Left ventricle myocardium inferior (tissue), 1 donor: ENCODE measurements at places on chromosomes 6 and 20. TPM values are rescaled to one million over a fixed set of nuclear protein-coding genes. Genes with fewer than 3 reads are reported as not detected.
A peak's percentile ranks its signal among the peaks of the same experiment; 100 is the strongest.

Gene LY6G5B
- 4.4 TPM for total RNA-seq

DNA sequence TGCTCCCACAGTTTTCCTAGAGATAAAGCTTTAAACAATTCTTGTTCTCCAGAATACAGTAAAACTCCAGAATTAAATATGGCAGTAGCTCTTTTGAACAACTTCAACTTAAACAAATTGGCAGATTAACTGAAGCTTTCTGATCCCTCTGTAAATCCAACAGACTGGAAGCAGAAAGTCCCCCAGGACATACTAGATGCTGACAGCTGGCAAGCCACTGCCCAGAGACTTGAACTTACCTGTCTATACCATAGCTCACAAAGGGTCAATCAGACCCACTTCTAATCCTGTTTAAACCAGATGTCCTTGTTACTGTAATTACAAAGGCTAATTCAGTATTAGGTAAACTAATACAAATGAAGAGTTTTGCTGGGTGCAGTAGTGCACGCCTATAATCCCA is 12.3 kb downstream of the GPLD1 start:
- no peak overlapping the region for H3K27ac ChIP-seq
- H3K4me3 ChIP-seq = no peak overlapping the region
- H3K4me1 ChIP-seq = peaks cover 7% of the 10 kb centered on the region

Gene SHLD1
- total RNA-seq = 5.7 TPM

Gene C6orf118
- not detected for total RNA-seq

Gene CLPSL2
- total RNA-seq = not detected

DNA sequence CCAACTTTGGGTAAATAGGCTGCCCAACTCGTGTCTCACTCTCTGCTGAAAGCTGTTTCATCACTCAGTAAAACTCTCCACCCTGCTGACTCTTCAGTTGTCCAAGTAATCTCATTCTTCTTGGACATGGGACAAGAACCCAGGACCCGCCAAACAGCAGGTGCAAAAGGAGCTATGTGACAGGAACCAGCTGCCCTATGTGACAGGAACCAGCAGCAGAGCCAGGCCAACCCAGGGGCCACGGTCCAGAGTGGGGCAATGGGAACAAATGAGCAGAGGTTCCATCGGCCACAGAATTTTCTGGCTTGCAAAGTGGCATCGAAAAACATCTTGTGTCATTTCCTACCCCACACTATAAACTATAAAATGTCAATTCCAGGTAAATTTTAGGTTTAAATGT is 56.5 kb downstream of the MOXD1 start:
- no peaks in the 10 kb centered on the region for H3K36me3 ChIP-seq
- no peaks in the 10 kb centered on the region for H3K27me3 ChIP-seq
- DNase-seq = no peak
- no peak overlapping the region for H3K27ac ChIP-seq

GRCh38 chr6:69719602-69720193 is 77.1 kb downstream of the LMBRD1 start:
- no peak overlapping the region for H3K4me3 ChIP-seq
- H3K36me3 ChIP-seq = peaks cover 45% of the 10 kb centered on the region
- no peaks in the 10 kb centered on the region for H3K27me3 ChIP-seq
- no peak overlapping the region for H3K27ac ChIP-seq
- no peak for DNase-seq

Gene NFATC2
- total RNA-seq = 4.2 TPM

DNA sequence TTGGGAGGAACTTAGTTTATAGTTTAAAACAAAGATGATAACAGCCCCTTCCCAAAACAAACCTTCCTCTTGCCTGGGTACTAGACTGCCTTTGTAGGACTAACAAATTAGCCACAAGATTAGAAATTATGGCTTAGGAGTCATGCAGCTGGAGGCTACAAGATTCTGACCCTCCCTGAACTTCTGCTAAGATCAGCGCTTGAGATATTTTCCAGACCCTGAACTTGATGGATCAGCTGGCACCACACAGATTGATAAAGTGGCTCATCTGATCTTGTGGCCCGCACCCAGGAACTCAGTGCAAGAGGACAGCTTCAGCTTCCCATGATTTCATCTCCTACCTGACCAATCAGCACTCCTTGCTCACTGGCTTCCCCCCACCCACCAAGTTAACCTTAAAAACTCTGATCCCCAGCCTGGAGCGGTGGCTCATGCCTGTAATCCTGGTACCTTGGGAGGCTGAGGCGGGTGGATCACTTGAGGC is 5.9 kb upstream of the SERINC3 start:
- H3K27me3 ChIP-seq = no peaks in the 10 kb centered on the region
- H3K4me1 ChIP-seq = peaks cover 16% of the 10 kb centered on the region
- no peak overlapping the region for H3K4me3 ChIP-seq
- no peak for DNase-seq
- no peak overlapping the region for H3K27ac ChIP-seq
- H3K36me3 ChIP-seq = no peaks in the 10 kb centered on the region

Gene RAB44
- 0.05 TPM for total RNA-seq

Gene EYA2
- total RNA-seq = 0.63 TPM

- no peaks in the 10 kb centered on the region for H3K27me3 ChIP-seq
- no peak overlapping the region for H3K27ac ChIP-seq
- peaks cover 1% of the 10 kb centered on the region for H3K4me1 ChIP-seq
- no peak overlapping the region for H3K4me3 ChIP-seq
These were observed 10.6 kb upstream of the NXT1 start for GRCh38 chr20:23339986-23340385.

Gene NKAPL
- total RNA-seq = 4.5 TPM

DNA sequence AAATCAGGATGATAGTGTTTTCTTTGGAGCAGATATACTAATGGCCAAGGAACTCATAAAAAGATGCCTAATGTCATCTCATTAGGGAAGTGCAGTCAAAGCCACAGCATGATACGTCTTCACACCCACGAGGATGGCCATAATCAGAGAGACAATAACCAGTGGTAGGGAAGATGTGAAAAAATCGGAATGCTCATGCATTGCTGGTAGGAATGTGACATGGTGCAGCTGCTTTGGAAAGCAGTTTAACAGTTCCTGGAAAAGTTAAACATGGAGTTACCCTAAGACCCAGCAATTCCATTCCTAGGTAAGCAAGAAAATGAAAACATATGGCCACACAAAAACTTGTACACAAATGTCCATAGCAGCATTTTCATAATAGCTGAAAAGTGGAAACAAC is 29.9 kb downstream of the BCAS1 start:
- no peak overlapping the region for H3K4me3 ChIP-seq
- peaks cover 36% of the 10 kb centered on the region for H3K27me3 ChIP-seq
- no peaks in the 10 kb centered on the region for H3K36me3 ChIP-seq
- peaks cover 4% of the 10 kb centered on the region for H3K4me1 ChIP-seq

Gene HLA-DOA
- total RNA-seq = 1.8 TPM

Gene PGC
- total RNA-seq = not detected

- H3K27ac ChIP-seq = no peak overlapping the region
- no peaks in the 10 kb centered on the region for H3K4me1 ChIP-seq
- no peak for DNase-seq
- no peaks in the 10 kb centered on the region for H3K36me3 ChIP-seq
These were observed 489.8 kb upstream of the MANEA start for GRCh38 chr6:95087394-95088097.

Gene IL20RA
- total RNA-seq = 10.1 TPM

- H3K27ac ChIP-seq = no peak overlapping the region
- DNase-seq = no peak
- H3K36me3 ChIP-seq = no peaks in the 10 kb centered on the region
- H3K27me3 ChIP-seq = peaks cover 98% of the 10 kb centered on the region
- H3K4me1 ChIP-seq = no peaks in the 10 kb centered on the region
- no peak overlapping the region for H3K4me3 ChIP-seq
These were observed 14.3 kb upstream of the CDH22 start for GRCh38 chr20:46322641-46323040.

Gene ATP9A
- 25.2 TPM for total RNA-seq

- peaks cover 72% of the 10 kb centered on the region for H3K4me1 ChIP-seq
- H3K4me3 ChIP-seq = no peak overlapping the region
- DNase-seq = no peak
- no peaks in the 10 kb centered on the region for H3K27me3 ChIP-seq
- H3K36me3 ChIP-seq = no peaks in the 10 kb centered on the region
- peak overlapping the region; percentile 90 for H3K27ac ChIP-seq
These were observed 295.1 kb downstream of the PHACTR1 start for GRCh38 chr6:13011612-13012146.

Gene RHAG
- total RNA-seq = 0.44 TPM

DNA sequence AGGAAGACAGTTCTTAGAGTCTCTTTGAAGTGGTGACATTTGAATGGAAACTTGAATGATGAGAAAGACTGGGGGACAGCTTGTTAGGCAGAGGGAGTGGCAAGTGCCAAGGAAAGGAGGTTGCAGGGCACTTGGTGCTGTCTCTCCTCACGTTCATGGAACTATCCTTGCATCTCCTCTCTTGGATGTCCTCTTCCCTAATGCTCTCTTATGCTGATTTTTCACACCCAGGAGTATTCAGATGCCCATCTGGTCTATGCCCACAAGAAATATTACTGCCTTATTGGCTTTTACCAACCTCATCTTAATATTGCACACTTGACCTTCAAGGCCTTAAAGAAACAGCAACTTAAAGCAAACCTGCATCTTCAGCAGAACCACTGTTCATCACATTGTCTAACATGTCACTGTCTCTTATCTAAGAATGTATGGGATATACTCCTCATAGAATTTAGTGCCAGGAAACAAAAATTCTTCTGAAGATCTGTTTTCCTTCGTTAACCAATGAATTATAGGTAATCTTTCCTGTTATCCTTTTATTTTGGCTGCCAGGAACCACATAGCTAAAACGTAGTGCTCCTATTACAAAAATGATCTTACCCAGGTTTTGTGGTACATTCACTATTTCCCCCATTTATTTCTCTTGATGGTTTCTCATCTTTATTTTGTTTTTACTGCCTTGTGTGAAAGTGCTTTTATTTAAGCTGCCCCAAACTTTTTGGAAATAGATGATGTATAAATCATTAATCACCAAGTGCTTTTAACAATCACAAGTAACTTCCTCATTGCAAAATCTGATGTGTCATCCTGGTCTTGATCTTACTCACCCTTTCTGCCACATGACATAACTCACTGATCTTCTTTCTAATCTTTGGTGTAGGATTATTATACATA is 12.8 kb downstream of the RGS17 start:
- no peak overlapping the region for H3K27ac ChIP-seq
- H3K4me1 ChIP-seq = no peaks in the 10 kb centered on the region
- H3K36me3 ChIP-seq = no peaks in the 10 kb centered on the region
- DNase-seq = no peak
- no peak overlapping the region for H3K4me3 ChIP-seq
- no peaks in the 10 kb centered on the region for H3K27me3 ChIP-seq

DNA sequence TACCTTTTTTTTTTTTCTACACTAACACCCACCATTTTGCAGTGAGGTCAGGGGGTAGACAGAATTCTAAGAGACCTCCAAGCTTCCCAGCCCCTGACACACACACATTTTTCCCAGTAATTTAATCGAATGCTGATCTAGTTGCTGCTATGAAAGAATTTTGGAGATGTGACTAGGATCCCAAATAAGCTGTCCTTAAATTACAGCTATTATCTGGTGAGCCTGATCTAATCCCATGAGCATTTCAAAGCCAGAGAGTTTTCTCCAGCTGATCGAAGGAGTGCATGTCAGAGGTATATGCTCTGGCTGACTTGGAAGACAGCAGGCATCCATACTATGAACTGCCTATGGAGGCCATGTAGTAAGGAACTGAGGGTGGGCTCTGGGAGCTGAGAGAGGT is 503.8 kb upstream of the MARCKS start:
- H3K27me3 ChIP-seq = no peaks in the 10 kb centered on the region
- DNase-seq = no peak
- H3K27ac ChIP-seq = no peak overlapping the region
- H3K36me3 ChIP-seq = no peaks in the 10 kb centered on the region
- no peak overlapping the region for H3K4me3 ChIP-seq
- peaks cover 25% of the 10 kb centered on the region for H3K4me1 ChIP-seq

- H3K4me3 ChIP-seq = peak overlapping the region; percentile 77
- peaks cover 95% of the 10 kb centered on the region for H3K27me3 ChIP-seq
- H3K4me1 ChIP-seq = peaks cover 12% of the 10 kb centered on the region
- DNase-seq = peak; percentile 19
- no peaks in the 10 kb centered on the region for H3K36me3 ChIP-seq
- H3K27ac ChIP-seq = peak overlapping the region; percentile 73
These were observed 95.3 kb upstream of the BHLHE23 start for GRCh38 chr20:63101781-63102720.

DNA sequence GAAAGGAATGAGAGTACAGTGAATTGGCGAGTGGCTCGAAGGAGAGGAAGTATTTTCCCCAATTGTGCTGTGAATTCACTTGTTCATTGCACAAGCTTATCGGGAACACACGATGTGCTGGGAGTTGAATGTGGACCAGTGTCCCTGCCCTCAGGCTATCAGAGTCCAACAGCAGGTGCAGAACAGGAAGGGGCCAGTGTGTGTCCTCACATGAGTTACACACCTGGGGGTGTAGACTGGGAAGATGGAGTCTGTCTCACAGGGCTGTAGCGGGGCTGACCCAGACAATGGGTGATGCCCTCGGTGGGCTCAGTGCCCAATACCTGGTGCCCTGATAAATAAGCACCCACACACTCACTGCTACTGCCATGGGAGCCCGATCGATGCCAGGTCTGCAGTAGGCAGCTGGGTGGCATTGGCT is 14.4 kb downstream of the DUSP22 start:
- peak overlapping the region; percentile 21 for H3K27ac ChIP-seq
- H3K4me3 ChIP-seq = no peak overlapping the region
- no peaks in the 10 kb centered on the region for H3K36me3 ChIP-seq
- DNase-seq = no peak
- no peaks in the 10 kb centered on the region for H3K27me3 ChIP-seq

DNA sequence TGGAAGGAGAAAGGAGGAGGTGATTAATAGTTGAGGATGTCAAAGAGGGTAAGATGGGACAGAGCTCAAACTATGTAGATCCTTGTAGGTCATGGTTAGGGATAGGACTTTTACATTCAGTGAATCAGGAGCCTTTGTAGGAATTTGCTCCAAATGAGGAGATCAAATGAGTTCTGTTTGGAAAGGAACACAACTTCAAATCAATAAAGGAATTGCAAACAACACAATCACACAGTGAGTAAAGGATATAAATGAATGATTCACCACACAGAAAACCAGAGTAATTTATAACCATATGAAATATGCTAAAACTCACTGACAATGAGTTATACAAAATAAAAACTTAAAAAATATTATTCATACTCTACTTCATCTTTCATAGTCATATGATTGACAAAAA is 480.8 kb upstream of the EPHA7 start:
- H3K4me3 ChIP-seq = no peak overlapping the region
- no peak for DNase-seq
- no peak overlapping the region for H3K27ac ChIP-seq
- H3K27me3 ChIP-seq = no peaks in the 10 kb centered on the region
- no peaks in the 10 kb centered on the region for H3K36me3 ChIP-seq

GRCh38 chr20:53074811-53075314 is 102.7 kb downstream of the TSHZ2 start:
- no peak overlapping the region for H3K27ac ChIP-seq
- no peak overlapping the region for H3K4me3 ChIP-seq
- H3K27me3 ChIP-seq = no peaks in the 10 kb centered on the region
- no peaks in the 10 kb centered on the region for H3K36me3 ChIP-seq
- DNase-seq = no peak
- peaks cover 34% of the 10 kb centered on the region for H3K4me1 ChIP-seq

Gene HINT3
- 32.9 TPM for total RNA-seq

GRCh38 chr6:72819609-72820008 is 197.7 kb downstream of the KCNQ5 start:
- DNase-seq = no peak
- no peaks in the 10 kb centered on the region for H3K4me1 ChIP-seq
- no peaks in the 10 kb centered on the region for H3K27me3 ChIP-seq
- H3K4me3 ChIP-seq = no peak overlapping the region
- no peak overlapping the region for H3K27ac ChIP-seq

- no peaks in the 10 kb centered on the region for H3K36me3 ChIP-seq
- H3K27me3 ChIP-seq = no peaks in the 10 kb centered on the region
- no peaks in the 10 kb centered on the region for H3K4me1 ChIP-seq
- no peak for DNase-seq
- H3K27ac ChIP-seq = no peak overlapping the region
These were observed 205.6 kb downstream of the SYNDIG1 start for GRCh38 chr20:24674921-24675605.
